ENCODE measurements at places on chromosomes 2 and 18. TPM values are rescaled to one million over a fixed set of nuclear protein-coding genes. Genes with fewer than 3 reads are reported as not detected.

DNA sequence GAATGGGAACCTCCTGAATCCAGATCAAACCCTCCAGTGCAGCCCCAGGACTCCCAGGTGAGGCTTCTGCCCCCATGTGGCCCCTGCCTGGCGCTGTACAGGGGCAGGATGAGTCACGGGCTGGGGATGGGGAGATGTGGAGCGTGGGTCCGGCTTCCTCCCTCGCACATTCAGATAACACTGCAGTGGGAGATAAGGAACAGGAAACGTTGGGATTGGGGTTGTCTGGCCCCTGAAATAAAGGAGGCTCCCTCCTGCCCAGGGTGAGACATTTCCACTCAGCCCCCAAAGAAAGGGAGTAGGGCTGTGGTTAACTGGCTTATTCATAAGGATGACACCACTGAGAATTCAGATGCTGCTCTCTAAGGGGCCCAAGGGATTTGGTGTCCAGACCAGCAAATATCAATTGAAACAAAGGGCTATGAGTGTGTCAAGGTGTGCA lies 30.7 kb downstream of the IGFBP5 start:
- DNase-seq = no peak

The PCBP1 gene
- 71.7 TPM for total RNA-seq

DNA sequence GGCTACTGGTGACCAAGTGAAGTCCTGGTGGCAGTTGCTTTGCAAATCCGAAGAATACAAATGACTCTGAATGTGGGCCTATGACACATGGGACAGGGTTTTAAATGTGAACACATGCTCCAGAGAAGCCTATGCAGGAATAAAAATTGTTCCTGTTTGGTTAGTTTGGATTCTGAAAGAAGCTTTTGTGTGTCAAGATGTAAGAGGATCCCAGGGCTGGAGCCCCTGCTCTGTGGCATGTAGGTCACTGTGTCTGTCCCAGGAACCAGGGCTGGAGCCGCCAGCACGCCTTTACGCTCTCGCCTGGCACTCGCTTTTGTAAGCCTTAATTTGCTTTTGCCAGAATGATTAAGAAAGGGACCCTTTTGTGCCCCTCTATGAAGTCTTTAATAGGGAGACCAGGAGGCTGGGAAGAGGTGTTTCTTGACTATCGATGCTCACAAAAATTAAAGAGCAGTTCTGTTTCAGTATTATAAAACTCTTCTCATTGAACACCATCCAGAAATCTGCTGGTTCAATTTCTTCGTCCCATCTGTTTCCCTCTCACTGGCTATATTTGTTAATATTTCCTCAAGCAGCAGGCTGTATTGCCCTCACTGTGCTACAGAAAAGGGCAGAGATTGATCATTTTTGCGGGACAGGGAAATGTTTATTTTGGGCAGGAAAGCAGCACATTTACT lies 532.7 kb upstream of the POU3F3 start:
- DNase-seq = no peak

The ARHGEF4 gene
- 0.63 TPM for total RNA-seq

- no peak for DNase-seq
These were observed 35.4 kb upstream of the SKOR2 start for GRCh38 chr18:47286776-47287410.

DNA sequence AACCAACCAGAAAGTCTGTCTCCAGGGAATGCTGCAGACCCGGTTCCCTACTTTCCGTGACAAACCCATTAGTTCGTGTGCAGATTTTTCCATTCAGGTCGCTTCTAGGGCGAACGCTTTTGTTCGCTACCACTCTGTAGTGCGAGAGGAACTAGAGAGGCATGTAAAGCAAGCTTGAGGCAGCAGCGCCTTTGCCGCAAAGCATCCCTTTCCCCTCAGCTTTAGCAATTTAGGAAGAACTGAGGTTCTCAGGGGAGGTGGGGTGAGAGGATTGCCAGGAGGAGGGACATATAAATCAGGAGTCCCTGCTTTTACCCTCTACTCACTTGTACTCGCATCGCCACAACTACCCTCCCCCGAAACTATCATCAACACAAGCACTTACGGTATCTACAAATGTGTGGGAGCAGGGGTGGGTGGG lies 748 bp upstream of the ZNF804A start:
- no peak for DNase-seq

GRCh38 chr2:21301871-21302455 lies 178.2 kb downstream of the TDRD15 start:
- DNase-seq = no peak

The ALPG gene
- total RNA-seq = not detected

GRCh38 chr2:8255448-8255800 lies 426.4 kb upstream of the ID2 start:
- DNase-seq = no peak

DNA sequence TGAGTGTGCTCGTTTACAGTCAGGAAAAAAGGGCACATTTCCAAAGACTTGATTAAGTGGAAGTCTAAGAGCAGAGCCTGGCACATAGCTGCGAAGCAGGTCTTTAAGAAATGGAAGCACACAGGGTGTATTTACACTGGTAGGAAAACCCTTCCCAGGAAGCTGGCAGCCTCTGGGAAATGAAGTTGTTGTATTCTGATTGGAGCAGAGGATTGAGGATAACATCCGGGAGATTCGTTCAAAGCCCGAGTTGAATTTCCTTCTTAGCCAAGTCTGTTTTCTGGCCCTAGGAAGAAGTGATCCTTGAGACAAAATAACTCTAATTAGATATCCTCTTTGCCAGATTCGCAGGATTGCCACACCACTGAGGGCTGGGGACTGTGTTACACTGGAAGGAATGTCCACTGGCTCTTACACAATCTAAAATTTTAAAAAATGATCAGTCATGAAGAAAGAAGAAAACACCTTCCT lies 75.9 kb downstream of the ITGB1BP1 start:
- no peak for DNase-seq

DNA sequence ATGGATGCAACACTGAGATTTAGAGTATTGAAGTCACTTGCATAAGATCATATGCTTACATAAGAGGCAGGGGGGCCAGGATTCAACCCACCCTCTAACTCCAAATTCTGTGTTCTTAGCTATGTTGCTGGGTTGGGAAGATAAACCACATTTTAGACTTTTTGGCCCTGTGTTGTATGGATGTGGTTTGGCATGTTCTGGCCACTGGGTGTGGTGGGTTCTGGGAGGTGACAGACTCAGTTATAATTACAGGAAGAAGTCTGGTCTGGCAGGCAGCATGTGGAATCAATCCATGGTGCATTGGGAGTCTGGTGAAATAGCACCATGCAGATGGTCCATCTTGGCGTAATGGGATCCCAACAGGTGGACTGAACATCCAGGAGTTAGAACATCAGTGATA lies 138.9 kb downstream of the LTBP1 start:
- DNase-seq = no peak

GRCh38 chr18:62938487-62938886 lies 223.1 kb downstream of the PHLPP1 start:
- DNase-seq = no peak

- no peak for DNase-seq
These were observed 65.0 kb upstream of the NYAP2 start for GRCh38 chr2:225334514-225334913.

The PLA2R1 gene
- 26.9 TPM for total RNA-seq
